ENCODE measurements at places on chromosomes 7 and 10.

DNA sequence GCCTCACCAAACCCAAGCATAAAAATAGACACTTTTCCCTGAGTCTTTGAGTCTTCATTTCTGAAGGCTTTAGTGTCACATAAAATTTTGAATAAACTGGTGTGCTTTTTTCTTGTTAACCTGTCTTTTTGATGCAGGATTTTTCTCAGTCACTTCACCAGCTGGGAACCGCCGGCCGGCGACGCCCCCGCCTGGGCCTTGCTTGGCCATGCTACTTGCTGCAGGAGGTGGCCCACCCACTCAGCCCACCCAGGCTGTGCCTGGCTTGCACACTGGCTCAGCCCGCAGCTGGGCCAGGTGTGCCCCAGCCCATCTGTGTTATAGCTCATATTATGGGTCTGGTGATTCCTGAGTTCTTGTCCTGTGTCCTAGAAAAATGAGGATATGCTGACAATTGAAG is 247.4 kb upstream of the CACNA2D1 start:
- DNase-seq = no peak

- no peak for DNase-seq
These were observed 72.1 kb upstream of the FHIP2A start for GRCh38 chr10:114749510-114749909.

- DNase-seq = no peak
These were observed 36.3 kb downstream of the SCART1 start for GRCh38 chr10:133489816-133490588.

- DNase-seq = no peak
These were observed 26.6 kb downstream of the FAM3C start for GRCh38 chr7:121369462-121369861.

GRCh38 chr10:102167861-102168260 is 15.7 kb downstream of the NOLC1 start:
- DNase-seq = no peak

GRCh38 chr10:51897560-51897959 is 198.2 kb upstream of the CSTF2T start:
- no peak for DNase-seq

DNA sequence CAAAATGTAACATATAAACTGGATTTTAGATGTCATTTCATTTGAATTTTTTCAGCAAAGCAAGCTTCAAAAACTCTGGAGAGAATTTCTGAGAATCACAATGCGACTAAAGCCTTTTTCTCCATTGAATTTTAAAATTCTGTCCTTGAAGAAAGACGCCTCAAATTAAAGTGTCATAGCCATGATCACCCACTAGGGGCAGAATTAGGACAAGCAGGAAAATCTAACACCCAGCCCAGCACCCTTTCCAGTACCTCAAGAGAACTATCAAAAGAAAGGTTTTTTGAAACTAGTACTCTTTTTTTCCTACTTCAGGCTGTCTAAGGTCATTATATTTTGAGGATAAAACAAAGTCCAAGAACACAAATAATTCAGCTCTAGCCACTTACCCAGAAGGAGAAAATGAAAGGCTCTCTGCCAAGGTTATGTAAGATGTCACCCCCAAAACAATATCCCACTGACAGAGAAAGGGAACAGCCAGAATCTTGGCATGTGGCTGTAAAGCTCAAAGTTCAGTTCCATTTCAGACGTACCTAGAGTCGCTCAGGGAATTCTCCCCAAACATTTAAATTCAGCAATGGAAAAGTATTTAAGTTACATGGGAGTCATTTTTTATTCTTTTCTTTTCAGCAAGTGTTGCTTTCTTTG is 299.4 kb downstream of the SNX13 start:
- peak; percentile 46 for DNase-seq

GRCh38 chr10:49631975-49632374 is 18.1 kb downstream of the CHAT start:
- no peak for DNase-seq

- DNase-seq = no peak
These were observed 64.1 kb upstream of the EEPD1 start for GRCh38 chr7:36088966-36089365.

DNA sequence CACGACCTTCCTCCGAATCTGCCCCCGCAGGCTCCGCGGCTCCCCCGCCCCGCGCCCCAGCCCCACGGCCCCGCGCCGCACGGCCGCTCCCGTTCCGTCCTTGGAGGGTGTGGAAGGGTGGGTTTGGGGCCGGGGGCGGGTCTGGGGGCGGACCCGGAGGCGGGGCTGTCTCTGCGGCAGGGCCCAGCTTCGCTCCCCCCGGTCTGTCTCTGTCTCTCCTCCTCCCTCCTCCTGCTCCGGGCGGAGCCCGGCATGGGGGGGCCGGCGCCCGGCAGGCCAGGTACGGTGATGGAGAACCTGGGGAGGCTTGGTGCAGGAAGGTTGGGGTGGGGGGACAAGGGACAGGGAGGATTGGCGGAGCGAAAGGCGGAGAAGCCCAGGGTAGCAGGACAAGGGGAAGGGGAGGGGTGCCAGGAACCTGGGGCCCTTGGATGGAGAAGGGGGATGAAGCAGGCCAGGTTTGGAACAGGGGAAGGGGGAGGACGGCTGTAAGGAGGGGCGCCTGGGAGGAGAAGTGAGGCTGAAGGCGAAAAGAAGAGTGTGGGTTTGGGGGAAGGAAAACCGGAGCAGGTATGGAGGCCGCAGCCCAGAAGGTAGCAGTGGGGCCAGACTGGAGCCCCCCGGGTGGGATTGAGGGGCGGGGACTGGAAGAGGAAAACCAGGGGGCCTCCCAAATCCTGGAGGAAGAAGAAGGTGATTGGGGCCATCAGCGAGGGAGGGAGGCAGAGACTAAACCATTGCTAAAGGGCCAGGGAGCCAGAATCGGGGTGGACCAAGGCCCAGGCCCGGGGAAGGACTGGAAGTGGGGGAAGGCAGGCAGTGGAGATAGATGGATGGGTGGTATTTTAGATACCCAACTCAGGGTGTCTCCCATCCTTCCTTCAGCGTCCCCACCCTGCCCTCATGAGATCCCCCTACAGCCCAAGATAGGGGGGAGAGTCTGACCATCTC is at the start of gene NYAP1:
Gene NYAP1 (plus strand): TSS at position 206 of the 951 bp plus-strand sequence. CDS start 1,385 bp downstream, outside the sequence.
- no peak for DNase-seq

DNA sequence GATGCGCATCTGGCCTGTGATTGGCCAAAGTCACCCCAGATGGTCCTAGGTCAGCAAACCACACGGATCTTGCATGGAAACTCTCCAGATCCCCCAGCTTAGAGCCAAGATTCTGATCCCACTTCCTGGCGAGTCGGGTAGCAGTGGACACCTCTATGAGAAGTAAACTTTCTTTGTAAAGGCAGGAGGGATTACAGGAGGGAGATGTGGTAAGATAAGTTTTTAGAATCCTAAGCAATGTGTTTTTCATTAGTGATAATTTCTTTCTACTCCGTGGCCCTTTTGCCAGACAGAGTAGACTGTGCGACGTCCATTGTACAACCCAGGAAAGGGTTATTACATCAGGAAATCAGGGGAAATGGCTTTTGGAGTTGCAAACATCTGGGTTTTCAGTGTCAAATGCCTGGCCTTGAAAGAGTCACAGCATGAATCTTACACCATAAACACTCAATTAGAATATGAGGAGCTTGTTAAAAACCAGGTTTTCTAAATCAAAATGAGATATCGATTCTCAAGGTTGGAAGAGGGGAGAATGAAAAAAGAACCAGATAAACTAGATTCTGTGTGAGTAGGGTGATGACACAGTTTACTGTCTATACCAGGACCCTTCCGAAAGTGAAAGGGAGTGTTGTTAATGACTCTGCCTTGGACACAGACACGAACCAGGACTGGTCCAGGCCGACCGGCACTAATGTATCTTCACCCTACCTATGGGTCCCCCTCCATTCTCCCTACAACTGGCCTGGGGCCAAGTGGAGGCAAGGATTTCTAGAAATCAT is 61.9 kb upstream of the WAC start:
- DNase-seq = no peak

DNA sequence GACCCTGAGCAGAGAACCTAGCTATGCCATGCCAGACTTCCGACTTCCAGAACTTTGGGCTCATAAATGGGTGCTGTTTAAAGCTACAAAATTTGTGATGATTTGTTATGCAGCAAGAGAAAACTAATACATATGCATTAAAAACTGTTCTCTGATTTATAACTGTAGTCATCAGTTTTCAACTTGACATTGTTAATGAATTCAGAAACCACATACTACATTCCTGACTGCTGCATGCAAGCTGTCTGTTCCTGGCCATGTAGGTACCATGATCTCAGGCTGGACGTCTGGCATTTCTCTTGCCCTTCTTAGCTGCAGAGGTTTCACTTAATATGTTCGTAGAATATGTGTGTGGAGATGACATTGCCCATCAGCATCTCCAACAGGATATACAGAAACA is 28.4 kb downstream of the MKX start:
- DNase-seq = no peak

- DNase-seq = no peak
These were observed 5.7 kb downstream of the TMEM243 start for GRCh38 chr7:87213811-87214210.

All from HCT116 (cell line).